ENCODE measurements at places on chromosomes 11 and 22.

DNA sequence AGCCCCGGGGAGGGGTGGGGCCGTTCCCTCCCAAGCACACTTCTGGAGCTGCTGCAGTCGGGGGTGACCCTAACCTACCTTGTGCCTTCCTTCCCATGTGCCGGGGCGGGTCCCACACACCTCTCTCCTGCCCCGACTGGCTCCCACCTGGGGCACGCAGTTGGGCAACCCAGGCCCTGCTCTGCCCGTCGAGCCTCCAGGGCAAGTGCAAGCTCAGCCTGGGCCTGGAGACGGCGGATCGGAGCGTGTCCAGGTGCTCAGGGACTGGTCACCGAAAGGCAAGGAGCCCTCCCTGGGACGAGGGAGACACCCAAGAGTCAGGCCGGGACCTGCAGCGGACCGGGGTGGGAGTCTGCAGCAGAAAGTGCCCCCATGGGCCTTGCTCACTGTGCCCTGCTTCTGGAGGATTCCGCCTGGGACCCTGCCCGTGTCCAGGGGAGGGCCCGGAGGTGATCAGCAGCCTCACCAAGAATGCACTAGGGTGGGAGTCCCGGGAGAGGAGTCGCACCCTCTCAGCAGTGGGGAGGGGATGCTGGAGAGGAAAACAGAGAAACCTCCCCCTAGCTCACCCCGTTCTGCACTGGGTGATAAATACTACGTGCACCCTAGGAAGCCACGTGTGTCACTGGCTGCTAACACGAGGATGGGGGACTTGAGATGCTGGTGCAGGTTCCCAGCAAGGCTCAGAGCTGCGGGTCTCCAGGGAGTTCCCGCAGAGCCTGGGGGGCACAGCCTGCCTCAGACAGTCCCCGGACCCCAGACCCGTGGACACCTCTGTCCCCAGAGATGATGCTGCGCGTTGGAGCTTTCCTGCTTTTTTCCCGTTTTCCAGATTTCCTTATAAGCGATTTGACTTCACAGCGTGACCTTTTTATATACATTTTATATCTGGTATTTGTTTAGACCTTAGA lies 5.2 kb upstream of the GATD1 start:
- no peak for DNase-seq

GRCh38 chr11:3855808-3856491 lies 486 bp downstream of the STIM1 start:
- DNase-seq = peak; percentile 46

DNA sequence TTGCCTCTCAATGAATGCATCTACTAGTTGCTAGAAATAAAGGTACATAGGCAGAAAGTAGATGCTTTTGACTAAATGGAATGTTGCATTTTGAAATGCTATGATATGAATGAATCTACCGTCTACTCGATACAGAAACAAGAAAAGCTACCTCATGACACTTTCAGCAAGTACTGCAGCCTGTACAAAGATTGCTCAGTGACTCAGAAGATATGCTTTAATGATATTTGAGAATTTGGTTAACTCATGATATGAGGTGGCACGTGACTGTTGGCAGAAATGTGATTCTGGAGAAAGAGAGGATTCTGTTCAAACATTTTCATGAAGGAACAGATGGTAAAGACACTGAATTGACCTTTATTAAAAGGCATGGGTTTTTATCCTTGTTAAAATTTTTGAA lies 76.0 kb downstream of the HSD17B12 start:
- DNase-seq = no peak

DNA sequence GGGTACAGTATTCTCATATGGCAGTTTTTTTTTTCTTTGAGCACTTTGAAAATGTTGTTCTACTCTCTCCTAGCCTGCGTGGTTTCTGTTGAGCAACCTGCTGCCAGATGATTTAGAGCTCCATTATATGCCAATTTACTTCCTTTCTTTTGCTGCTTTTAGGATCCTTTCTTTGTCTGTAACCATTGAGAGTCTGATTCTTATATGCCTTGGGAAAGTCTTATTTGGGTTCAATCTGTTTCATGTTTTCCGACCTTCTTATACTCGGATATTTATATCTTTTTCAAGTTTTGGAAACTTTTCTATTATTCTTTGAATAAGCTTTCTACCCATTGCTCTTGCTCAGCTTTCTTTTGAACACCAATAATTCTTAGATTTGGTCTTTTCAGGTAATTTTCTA lies 138.1 kb upstream of the RAG2 start:
- DNase-seq = no peak

GRCh38 chr11:76158394-76159302 lies 47.7 kb downstream of the WNT11 start:
- no peak for DNase-seq

GRCh38 chr11:17641792-17642350 lies 77.5 kb upstream of the MYOD1 start:
- no peak for DNase-seq

DNA sequence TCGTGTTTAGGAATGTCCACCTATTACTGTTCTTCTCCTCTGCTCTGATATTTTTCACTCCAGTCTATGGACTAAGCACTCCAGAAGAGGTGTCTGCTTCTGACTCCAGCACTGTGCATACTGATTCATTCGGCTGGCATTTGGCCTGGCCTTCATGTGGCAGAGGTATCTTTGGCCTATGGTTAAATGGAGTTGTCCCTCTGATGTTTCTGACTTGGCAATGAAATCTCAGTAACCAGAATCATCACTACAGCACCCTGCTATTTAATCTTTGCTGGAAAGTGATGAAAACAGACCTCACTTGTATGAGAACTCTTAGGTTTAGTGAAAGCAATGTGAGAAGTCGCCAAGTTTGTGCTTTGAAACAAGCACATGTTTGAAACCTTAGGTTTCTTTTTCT lies 155.2 kb downstream of the MAML2 start:
- peak; percentile 68 for DNase-seq

DNA sequence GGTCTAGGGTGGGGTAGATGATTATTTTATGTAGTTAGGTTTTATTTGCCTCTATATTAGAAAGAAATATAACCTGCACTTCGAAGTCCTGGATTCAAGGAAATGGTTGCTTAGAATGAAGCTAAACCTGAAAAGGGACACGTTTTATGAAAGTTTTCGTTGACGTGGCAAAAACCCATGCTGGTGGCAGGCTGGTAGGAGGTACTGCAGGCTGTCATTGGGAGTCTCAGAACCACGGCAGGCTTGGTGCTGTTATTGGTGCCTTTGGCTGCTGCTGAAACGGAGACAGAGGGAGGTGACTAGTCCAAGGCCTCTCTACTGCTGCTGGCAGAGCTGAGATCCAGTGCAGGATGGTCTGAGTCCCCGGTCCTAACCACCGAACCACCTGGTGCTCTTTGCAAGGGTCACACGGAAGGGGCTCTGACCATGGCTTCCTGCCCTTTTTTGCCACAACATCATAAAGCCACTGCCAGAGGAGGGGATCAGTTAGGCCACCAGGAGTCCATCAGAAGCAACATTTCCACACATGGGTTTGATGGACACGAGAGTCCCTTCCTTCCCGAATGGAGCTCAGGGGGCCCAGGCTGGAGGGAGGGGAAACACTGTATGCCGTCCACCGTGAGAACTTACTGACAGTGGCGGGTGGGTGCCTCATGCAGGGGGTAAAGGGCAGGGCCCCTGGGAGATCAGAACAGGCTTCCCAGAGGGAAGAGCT lies 13.4 kb downstream of the CSF2RB start:
- no peak for DNase-seq

DNA sequence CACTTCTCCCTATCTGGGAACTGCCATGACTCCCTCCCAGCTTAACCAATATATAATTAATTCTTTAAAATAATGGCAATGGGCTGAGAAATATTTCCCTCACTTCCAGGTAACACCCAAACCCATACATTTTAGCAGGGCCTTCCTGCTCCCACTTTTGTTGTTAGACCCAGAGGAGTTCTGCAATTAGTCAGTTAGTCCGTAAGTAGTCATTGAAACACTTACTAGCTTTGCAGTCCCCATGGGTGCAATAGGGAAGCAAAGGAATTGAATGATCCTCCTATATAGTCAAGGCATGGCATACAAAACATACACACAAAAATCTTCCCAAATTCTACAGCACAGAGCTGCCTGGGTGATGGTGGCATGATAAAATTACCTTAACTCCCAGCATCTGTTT lies 254.0 kb upstream of the TBCEL start:
- no peak for DNase-seq
